IPS-NIHi11 (cell line): ENCODE measurements at places on chromosomes 6 and 20.

DNA sequence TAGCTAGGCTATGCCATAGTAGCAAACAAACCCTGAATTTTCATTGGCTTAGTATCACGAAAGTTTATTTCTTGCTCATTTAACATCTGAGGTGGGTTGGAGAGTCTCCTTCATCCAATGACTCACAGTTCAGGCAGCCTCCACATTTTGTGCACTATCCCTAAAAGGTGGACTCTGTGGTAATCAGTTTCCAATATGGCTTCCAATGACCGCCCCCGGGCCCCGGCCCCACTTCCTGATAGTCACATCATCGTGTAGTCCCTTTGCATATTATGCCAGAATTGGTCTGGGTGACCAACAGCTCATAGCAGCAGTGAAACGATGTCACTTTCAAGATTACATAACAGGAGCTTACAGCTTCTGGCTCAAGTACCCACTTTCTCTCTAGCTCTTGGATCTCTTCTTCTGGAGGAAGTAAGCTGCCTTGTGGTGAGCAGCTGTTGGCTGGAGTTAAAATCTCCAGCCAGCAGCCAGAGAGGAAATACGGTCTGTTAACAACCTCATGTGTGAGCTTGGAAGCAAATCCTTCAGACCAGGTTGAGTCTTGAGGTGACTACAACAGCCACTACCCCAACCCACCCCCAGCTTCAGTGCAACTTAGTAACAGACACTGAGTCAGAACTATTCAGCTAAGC lies 7.8 kb downstream of the HCRTR2 start:
- no peak for DNase-seq

DNA sequence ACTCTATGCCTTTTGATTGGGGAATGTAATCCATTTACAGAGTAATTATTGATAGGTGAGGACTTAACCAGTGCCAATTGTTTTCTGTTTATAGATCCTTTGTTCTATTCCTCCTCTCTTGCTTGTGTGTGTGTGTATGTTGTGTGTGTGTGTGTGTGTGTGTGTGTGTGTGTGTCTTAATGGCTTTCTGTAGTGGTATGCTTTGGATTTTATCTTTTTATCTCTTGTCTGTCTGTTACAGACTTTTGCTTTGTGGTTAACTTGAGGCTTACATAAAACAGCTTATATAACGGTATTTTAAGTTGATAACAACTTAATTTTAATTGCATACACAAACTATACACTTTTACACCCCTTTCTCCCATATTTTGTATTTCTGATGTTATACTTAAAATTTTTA lies 54.7 kb downstream of the CDC5L start:
- no peak for DNase-seq

DNA sequence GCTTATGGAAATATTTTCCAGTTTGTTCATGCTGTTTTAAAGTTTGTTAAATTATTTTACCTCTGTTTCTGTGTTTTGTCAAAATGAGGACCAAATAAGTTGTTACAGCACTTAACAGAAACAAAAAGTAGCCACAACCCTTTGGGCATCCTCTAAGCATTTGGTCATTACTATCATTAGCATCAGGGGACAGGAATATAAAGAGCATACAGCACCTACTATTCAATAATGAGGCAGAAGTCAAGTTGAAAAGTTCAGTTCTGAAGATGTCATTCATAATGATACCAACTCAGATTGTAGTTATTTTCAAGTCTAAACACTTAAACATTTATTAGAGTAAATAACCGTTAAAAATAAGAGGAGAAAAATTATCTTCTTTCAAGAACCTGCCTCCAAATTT lies 862.3 kb upstream of the FLRT3 start:
- DNase-seq, result no peak

DNA sequence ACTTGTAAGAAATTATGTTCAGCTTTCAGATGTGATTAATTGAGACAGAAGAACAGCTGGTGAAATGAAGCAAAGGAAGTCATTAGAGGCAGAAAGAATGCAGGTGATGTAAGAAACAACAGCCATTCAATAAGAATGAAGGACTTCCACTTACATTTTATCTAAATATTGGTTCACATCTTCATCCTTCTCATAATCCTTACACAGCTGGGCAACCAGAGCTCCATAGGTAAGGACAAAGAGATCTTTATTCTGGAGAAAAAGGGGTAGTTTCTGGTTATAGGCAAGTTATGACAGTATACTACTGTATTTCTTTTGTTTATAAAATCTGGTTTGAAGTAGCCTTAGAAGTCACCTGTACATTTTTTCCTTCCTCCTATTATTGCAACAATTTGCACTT lies 2.3 kb downstream of the TRAPPC3L start:
- DNase-seq, result no peak
